NCI-H1105 (cell line): ENCODE measurements at places on chromosomes 11 and 22.

- no peak for DNase-seq
These were observed 22.7 kb upstream of the C1QTNF4 start for GRCh38 chr11:47616726-47617416.

GRCh38 chr11:2517016-2517385 is 72.2 kb downstream of the KCNQ1 start:
- DNase-seq: no peak

- DNase-seq: no peak
These were observed 43.6 kb downstream of the LRRC32 start for GRCh38 chr11:76626921-76627401.

- no peak for DNase-seq
These were observed 126.5 kb downstream of the RASSF10 start for GRCh38 chr11:13135385-13136271.

GRCh38 chr11:729492-730074 is 17.7 kb upstream of the TALDO1 start:
- DNase-seq: no peak

GRCh38 chr11:73152086-73152853 is 10.2 kb upstream of the FCHSD2 start:
- no peak for DNase-seq

GRCh38 chr22:38314051-38314932 is 2.9 kb downstream of the CSNK1E start:
- no peak for DNase-seq

DNA sequence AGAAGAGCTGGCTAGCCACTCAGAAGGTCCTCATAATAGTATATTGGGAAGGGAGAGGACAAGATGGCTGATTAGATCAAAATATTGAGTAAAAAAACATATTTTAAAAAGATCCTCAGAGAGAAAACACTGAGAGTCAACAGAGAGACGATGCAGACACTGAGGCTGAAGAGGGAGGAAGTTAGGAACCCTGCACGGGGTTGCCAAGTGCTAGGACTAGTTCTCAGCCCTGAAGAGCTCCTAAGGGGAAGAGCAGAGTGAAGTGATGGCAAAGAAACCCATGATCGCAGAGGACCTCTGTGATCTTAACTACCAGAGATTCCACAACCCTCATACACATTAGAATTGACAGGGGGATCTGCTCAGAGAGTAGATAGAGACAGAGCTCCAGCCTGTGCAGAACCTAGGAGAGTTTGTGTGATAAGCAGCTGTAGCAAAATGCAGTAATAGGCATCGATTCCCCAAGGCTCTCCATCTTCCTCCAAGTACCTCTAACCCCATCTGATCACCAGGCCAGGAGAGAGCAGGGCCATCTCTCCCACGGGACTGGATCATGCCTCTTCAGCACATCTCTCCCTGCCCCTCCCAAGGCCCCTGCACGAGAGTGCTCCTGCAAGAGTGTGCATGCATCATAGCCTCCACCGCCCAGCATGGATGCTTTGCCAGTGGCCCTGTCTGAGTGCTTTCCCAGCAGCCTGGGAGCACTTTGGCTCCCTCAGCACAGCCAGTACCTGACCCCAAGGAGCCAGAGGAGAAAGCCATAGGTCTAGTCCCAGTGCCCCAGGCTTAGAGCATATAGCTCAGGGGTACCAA is 41.2 kb upstream of the ARL14EP start:
- no peak for DNase-seq

DNA sequence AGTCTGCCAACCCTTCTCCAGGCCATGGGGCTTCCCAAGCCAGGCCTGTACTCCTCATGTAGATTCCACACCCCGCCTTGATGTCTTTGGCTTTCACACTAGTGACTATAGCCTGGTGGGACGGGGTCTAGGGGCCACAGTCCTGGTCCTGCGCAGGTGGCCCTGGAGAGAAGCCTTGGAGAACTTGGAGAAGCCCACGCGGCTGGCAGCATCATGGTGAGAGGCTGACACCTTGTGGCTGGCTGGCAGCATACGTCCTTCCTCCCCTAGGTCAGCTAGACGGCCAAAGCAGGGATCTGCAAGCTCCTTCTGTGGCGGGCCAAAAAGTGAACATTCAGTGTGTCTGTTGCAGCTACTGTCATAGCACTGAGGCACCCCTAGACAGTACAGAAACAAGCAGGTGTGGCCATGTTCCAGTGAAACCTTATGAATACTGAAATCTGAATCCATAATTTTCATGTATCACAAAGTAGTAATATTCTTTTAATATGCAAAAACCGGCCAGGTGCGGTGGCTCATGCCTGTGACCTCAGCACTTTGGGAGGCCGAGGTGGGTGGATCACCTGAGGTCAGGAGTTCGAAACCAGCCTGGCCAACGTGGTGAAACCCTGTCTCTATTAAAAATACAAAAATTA is 42.0 kb downstream of the FAM83F start:
- DNase-seq: peak; percentile 35

GRCh38 chr11:2586793-2587131 is 113.0 kb downstream of the KCNQ1OT1 start:
- no peak for DNase-seq

- DNase-seq: no peak
These were observed 504.8 kb downstream of the JRKL start for GRCh38 chr11:96894587-96894986.

- no peak for DNase-seq
These were observed 733.5 kb upstream of the CCDC90B start for GRCh38 chr11:84019571-84020194.

GRCh38 chr11:107561688-107562087 is 3.8 kb downstream of the ALKBH8 start:
- no peak for DNase-seq

DNA sequence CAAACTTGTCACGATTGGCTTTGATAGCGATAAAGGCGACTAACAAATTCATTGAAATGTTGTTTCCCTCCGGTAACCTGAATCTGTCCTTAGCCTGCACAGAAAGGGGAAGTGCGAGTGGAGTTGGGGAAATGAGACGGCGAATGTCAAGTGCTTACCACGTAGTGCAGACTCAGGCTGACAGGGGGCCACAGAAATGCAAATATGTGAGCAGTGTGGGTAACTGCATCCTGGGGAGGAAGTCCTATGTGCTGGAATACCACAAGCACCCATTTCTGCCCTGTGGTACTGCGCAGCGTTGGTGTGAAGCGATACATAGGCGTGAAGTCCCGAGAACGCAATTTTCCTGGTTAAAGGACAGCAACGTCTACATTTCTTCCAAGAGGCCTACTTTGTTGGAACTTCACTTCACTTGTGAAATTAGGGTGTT is 869 bp upstream of the EIF4ENIF1 start:
- DNase-seq: no peak

- no peak for DNase-seq
These were observed 9.5 kb upstream of the ST3GAL4 start for GRCh38 chr11:126345759-126346585.

DNA sequence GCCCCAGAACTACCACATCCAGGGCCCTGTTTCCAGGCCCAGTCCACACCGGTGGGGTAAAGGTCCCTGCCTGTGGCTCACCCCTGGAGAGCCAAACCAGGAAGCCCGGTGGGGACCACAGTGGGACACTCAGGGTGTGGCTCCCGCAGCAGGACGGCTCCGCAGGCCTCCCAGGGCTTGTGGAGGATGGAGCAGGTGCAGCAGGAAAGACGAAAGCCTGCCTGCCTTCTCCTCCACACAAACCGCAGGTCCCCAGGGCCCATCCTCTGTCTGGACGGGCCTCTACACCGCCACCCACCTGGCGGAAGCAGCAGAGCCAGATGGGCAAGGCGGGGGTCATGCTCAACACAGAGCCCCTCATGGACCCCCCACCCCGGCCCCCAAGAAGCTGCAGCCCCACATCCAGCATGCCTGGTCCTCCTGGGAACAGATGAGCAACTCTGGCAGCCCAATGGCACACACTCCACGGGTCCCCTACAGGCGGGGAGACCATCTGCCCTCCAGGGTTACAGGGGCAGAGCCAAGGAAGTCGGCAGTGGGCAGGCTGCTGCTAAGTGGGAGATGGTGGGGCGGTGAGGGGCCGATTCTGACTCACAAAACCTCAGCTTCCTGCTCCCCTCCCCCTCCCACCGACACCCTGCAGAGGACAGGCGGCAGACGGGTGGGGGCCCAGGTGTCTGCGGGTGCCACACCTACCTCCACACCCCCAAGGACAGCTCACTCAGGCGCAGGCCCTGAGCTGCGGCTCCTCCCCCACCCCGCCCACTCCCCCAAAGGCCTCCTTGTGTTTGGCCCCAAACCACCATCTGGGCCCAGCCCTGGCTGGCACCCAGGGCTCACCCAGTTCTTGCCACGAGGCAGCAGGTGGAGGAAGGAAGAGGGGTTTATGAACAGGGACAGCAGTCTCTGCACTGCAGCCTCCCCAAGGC is 5.2 kb downstream of the SBF1 start:
- DNase-seq: no peak

- DNase-seq: no peak
These were observed 459.6 kb downstream of the TBC1D22A start for GRCh38 chr22:47221840-47222615.

DNA sequence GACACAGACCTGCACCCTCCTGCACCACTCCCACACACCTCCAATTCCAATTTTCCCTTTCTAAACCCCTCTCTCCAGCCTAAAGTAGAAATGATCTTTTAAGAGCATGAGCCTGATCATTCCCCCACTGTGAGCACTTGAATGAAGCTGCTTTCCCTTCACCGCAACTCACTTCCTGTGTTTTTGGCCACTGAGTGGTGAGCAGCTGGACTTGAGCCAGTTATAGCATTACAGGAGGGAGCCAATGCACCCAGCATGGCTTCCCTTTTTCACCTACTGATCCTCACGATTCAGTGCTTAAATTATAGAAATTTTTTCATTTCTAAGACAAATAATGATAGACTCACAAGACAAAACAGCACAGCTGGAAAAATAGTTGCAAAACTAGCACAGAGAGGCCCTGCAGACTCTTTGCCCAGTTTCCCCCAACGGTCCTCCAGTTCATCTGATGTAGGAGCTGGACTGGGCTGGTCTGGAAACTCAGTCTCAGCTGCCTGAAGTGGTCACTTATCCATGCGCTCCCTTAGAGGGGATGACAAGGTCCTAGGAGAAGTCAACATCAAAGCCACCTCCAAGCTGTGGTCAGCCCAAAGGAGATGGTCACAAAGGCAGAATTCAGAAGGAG is 9.7 kb upstream of the APOL4 start:
- no peak for DNase-seq

DNA sequence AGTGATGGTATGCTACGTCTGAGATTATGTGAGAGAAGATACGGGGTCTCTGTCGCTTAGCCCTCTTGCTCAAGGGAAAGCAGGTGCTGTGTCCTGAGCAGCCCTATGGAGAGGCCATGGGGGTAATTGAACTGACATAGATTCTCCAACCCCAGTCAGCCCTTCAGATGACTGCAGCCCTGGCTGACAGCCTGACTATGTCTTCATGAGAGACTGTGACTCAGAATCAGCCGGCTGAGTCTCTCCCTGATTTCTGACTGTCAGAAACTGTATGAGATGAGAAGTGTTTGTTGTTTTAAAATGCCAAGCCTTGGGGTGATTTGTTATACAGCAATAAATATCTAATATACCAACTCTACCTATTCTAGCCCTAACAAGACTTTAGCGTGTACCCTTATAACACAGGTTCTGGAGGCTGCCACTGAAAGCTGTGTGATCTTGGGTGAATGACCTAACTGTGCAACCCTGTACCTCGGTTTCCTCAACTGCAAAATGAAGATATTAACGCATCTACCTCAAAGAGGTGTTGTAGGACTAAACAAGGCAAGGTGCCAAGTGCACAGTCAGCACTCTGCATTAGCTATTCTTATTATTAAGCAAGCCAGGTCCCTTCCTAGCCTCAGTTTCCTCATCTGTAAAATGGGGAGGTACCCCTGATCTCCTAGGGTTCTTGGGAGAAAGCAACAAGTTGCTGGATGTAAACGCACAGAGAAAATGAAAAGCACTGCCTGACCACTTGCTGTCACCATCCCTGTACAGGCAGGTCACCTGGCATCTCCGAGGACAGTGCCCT is 24.9 kb downstream of the SLC43A1 start:
- no peak for DNase-seq

GRCh38 chr22:49296561-49296960 is 531.1 kb downstream of the BRD1 start:
- no peak for DNase-seq

GRCh38 chr11:86182976-86183584 is 61.5 kb upstream of the EED start:
- no peak for DNase-seq

- DNase-seq: no peak
These were observed 175.2 kb downstream of the WNT11 start for GRCh38 chr11:76030968-76031590.

GRCh38 chr11:82775736-82776346 is 42.2 kb upstream of the FAM181B start:
- DNase-seq: no peak

- no peak for DNase-seq
These were observed 81.9 kb downstream of the FEZ1 start for GRCh38 chr11:125414121-125414520.

DNA sequence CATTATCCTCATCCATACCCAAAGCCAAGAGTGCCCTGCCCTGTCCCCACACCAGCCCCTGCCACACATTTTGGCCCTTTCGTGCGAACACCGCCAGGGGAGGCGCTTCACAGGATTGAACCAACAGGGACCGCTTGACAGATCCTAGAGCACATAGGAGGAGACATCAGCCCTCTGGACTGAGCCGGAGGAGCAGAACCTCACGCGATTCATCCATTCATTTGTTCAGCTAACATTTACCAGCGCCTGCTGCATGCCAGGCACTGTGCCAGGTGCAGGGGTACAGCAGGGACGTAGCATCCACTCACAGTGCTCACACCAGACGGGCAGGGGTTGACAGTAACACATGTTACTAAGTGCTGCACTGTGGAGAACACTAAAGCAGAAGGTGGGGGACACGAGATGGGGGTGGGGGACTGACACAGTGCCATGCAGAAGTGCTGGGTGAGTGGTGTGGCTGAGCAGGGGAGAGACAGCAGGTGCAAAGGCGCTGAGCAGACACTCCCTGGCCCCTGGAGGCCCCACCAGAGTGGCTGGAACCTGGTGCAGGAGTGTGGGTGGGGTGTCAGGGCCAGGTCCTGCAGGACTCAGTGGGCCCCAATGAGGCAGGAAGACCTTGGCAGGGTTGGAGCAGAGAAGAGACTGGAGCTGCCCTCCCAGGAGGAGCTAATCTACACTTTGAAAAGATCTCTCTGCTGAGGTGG is 3.4 kb downstream of the GNAZ start:
- no peak for DNase-seq

DNA sequence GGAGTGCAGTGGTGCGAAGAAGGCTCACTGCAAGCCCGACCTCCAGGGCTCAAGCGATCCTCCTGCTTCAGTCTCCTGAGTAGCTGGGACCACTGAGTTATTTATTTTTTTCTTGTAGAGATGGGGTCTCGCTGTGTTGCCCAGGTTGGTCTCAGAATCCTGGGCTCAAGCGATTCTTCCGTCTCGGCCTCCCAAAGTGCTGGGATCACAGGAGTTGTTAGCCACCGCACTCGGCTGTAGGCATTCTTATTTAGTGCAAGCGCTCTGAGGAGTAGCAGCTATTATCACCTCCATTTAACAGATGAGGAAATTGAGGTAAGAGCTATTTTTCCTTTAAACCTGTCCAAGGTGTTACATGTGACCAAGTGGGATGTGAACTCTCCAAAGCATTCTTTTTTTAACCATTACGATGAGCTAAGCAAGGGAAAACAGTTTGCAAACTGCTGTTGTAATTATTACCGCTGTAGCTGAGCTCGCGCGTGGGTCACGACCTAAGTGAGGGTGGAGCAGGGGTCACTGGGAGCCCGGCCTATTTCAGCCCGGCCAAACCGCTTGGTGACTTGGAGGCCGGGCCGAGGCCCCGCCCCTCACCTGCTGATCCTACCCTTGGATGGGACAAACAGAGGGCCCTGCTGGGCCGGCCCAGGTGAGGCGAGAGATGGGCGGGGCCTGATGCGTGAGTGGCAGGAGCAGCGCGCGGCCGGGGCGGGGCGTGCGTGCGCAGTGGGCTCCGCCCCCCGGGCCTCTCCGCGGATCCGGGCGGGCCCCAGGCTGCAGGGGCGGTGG is 449 bp upstream of the KREMEN1 start:
- peak; percentile 82 for DNase-seq
